ENCODE measurements at places on chromosomes 11 and 22.

DNA sequence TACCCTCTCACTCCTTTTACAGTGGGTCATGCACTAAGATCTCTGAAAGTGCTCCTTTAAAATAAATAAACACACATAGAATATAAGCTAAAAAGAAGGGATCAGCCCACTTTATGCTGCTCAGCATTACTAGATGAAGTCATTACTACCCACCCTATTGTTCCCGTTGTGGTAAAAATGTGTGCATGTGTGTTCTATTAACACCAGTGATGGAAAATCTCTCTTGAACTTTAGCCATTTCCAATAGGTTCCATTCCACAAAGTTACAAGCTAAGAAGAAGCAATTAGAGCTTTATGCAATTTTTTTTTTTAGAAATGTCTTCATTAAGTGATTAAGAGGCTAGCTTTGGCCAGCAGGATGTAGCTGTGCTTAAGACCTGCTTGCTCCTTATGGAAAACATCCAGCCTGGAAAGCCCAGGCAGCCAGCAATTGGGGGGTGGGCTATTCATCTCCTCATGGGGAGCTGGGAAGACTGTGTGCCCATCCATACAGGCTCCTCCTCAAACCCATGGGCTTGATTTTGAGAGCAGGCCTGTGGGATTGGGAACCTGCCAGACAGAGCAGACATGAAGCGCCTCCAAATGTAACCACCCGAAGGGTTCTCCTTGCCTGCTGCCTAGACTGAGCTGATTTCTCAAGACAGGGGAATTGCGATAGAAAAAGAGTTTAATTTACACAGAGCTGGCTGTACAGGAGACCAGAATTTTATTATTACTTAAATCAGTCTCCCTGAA, 92.9 kb upstream of the PARVA start:
- peak; percentile 87 for DNase-seq

DNA sequence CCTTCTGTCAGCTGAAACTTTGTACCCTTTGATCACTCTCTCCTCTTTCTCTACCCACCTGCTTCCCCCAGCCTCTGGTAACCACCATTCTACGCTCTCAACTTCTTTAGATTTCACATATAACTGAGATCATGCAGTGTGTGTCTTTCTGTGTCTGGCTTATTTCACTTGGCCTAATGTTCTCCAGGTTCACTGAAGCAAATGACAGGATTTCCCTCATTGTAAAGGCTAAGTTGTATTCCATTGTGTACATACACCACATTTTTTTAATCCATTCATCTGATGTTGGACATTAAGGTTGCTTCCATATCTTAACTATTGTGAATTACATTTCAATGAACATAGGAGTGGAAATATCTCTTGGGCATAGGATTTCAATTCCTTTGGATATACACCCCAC, 207.6 kb downstream of the MIAT start:
- no peak for DNase-seq

DNA sequence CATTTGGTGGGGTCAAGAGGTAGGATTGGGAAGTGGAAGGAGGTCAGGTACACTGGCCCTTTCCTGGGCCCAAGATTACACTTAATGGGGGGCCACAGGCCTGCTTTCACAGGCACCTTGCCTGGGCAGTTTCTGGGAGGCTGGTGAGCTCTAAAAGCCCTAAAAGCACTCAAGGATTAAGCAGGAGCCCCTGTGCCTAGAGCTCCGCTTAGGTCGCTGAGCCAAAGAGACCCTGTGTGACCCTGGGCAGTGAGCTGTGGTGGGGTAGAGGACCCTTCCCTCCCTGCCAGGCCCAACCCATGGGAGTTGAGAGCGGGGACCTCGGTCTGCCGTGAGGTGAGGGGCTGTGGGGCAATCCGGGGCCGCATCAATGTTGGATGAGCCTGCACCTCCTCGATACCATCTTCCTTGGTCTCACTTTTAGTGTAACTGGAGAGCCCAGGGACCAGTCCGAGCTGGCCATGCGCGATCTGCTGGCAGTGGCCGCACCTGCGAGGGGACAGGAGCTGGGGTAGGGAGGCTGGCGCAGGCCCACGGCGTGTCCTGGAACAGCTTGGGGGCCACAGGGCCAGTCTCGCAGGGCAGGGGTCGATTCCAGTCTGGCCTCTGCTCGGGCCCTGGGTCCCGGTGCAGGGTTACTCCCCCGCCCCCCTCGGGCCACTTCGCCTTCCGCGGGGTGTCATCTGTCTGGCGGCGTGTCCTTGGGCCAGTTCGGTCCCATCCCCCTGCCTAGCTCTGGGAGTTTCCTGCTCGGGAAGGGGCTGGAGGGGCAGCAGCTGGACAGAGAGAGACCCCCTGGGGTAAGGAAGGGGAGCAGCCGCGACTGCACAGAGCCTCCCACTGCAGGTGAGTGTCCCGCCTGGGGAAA, 44.3 kb downstream of the EIF3F start:
- DNase-seq = no peak

GRCh38 chr22:35155403-35156025, 89.6 kb downstream of the ISX start:
- no peak for DNase-seq

GRCh38 chr11:65718531-65718930, 2.1 kb downstream of the RNASEH2C start:
- DNase-seq = no peak

- DNase-seq = no peak
These were observed 83.9 kb upstream of the MTNR1B start for GRCh38 chr11:92885600-92885999.
